HCEC 1CT (cell line): ENCODE measurements at places on chromosomes 3 and 15.

- DNase-seq = no peak
Observed at GRCh38 chr3:72811571-72811970, 36.7 kb downstream of the SHQ1 start.

DNA sequence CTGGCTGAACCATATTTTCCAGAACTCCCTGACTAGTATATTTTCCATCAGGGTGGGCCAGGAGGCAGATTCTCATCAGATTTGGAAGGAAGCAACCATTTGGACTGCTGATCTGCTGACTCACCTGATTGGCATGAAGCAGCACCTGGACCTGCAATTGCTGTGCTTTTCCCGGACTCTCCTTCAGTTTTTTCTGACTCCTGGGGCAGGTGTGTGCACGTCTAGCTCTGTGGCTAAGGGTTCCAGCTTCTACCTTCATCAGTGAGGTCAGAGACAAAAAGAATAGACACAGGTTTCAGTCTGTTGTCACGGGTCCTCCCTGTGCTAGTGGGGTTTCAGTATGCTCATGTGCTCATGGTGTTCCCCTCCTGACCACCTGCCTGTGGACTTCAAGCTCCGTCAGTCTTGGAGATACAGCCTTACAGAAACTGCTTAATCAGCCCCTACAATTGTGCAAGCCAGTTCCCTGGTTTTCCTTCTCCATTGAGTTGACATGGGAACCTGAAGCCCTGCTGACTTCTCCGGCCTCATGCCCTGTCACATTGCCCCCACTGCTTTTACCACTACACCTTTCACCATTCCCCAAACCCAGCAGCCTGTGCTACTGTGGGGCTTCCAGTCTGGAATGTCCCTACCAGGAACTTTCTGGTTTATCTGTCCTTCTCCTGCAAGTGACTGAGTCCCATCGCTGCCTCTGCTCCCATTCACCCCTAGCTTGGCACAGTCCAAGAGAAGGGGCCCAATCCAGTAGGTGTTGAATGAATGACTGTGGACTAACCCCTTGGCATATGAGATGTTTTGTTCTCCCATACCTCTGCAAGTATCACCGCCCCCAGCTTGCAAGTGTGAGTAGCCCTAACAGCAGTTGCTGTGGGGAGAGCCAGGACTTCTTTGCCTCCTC, 31.7 kb downstream of the HMCES start:
- no peak for DNase-seq

GRCh38 chr15:74857671-74858368, 14.9 kb upstream of the ULK3 start:
- DNase-seq = no peak

GRCh38 chr3:102398176-102398575, 36.6 kb upstream of the ZPLD1 start:
- no peak for DNase-seq

DNA sequence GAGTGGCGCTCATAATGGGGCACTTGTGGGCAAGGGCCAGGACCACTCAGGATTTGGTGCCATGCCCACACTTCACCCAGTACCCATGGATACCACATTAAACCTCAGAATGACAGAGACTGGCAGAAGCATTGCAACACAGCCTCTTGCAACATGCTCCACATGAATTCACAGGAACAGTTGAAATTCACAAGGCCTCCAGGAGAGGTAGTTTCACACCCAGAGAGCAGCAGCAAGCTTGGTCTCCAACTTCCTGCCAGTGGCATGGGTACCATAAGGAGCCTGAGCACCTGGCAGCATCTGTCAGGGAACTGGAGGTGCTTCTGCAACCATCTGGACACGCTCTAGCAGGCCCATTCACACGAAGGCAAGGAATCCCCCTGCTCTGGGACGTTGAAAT, 101.0 kb downstream of the OSBPL10 start:
- DNase-seq = peak; percentile 9
